HT1080 (cell line): ENCODE measurements at places on chromosomes 1 and 21. TPM values are rescaled to one million over a fixed set of nuclear protein-coding genes. Genes with fewer than 3 reads are reported as not detected.

DNA sequence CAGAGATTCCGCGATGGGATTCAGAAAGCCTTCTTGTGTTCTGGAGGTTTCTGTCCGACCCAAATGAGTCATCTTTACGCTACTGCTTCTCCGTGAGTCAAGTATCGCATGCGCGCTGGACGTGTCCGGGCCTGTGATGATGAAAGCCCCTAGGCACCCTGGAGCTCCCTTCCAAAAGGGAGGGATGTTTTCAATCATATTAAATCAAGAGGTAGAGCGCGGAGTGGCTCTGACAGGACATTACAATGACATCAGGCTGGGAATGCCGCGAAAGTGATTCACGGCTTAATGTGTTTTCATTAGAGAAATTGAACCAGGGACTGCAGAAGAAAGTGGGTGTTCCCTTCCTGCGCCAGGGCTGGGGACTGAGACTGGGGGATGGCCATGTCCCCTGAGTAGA lies 48.5 kb downstream of the AJAP1 start:
- peak; percentile 85 for DNase-seq

GRCh38 chr1:168591641-168592250 lies 15.3 kb downstream of the XCL1 start:
- DNase-seq = no peak

GRCh38 chr21:22609802-22610201 lies 1611.6 kb downstream of the NCAM2 start:
- no peak for DNase-seq

- DNase-seq = peak; percentile 24
These were observed 160.0 kb downstream of the PDE4B start for GRCh38 chr1:65952696-65953095.

- peak; percentile 94 for DNase-seq
These were observed 79.0 kb downstream of the RASAL2 start for GRCh38 chr1:178172939-178173338.

DNA sequence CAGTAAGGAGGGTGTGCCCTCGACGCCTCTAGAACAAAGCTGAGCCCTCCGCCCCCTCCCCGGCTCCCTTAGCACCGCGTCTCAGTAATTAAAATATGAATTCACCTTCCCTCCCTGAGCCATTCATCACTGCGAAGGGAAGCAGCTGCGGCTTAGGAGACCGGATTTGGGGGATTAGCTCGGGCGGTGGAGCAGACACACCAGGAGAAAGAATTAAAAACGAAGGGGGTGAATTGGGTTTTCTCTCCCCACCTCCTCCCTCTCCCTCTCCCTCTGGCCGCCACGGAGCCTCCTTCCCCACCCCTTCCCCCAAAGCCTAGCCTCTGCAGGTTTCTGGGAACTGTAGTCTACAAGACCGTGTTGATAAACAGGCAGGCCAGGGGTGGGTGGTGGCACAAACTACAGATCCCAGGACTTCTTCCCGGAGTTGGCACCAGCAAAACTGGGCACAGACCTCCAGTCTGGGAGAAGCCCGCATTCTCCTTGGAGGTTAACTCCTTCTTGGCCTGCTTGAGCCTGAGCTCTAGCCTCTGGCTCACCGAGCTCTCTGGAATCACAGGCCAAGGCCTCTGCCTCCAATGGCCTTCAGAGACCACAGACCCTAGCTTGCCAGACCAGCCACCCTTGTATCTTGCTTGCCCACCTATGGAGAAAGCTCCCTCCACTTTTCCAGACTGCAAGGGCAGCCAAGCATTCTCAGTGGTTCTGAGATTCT lies 10.8 kb downstream of the BLACAT1 start:
- DNase-seq = peak; percentile 24

GRCh38 chr21:35906586-35906985 lies 153.7 kb downstream of the SETD4 start:
- no peak for DNase-seq

- DNase-seq = no peak
These were observed 57.6 kb downstream of the DNM3 start for GRCh38 chr1:171898941-171899340.

DNA sequence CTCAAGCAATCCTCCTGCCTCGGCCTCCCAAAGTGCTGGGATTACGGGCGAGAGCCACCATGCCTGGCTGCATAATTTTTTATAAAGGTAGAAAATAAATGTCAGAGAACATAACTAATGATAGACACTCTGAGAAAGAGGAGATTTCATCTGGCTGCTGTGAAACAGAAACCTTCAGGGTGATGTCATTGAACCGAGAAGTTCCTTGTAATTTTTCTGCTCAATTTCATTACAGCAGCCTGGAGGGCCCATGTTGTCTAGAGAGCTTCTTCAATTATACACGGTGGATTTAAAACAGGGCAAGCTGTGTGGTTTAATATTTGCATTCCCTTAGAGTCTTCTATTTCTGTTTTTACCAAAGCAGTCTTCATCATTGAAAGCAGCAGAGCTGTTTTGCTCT lies 64.3 kb upstream of the MORC3 start:
- DNase-seq = no peak

DNA sequence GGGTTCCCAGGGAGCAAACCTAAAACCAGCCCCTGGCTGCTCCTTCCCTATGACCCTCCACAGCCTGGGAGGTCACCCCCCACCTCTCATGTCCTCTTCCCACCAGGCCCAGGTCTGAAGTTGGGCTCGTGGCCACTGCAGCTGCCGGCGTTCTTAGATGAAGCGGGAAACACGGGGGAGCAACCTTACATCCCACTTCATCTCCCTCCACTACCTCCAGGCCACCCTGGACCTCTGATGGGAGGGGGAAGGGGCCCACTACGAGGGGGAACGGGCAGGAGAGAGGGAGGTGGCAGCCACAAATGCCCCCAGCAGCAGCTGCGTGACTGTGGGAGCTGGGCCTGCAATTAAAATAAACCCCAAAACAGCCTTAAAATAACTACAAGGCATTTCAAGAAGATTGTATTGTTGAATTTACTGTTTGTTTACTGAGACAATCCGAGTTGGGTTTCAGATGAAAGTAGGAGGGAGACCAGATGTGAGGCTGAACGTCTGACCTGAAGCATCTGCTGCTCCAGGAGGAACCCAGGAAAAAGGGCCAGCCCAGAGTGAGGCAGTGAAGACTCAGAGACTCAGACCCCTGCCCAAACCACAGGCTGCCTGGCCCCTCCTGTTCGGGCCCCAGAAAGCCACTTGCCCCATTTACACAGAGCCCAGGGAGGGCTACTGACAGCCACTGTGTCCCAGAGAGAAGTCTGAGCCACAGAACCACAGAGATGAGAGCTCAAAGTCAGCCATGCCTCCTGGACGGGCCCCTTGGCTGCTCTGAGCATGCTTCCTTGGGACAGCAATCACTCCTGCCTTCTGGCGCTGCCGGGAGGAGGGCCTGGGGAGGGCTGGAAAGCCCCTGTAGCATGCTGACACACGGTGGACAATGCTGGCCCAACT lies 59.8 kb downstream of the GLIS1 start:
- DNase-seq = no peak

- DNase-seq = no peak
These were observed 3.5 kb downstream of the ABCB10 start for GRCh38 chr1:229554886-229555621.

GRCh38 chr1:207672522-207673130 lies 27.7 kb downstream of the CR1L start:
- no peak for DNase-seq

DNA sequence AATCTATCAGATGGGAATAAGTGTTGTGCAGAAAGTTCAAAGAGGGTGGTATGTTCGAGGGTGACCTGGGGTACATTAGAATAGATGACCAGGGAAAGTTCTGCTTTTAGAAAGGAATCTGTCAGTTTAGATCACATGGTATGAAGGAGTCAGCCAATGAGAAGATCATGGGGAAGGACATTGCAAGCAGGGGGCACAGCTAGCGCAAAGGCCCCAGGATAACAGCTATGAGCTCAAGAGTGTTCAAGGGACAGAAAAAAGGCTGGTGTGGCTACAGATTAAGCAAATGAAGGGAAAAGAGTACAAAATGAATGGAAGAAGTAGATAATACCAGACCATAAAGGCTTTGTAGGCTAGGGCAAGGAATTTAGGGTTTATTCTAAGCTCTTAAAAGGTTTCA lies 8.6 kb downstream of the LEPR start:
- DNase-seq = no peak

DNA sequence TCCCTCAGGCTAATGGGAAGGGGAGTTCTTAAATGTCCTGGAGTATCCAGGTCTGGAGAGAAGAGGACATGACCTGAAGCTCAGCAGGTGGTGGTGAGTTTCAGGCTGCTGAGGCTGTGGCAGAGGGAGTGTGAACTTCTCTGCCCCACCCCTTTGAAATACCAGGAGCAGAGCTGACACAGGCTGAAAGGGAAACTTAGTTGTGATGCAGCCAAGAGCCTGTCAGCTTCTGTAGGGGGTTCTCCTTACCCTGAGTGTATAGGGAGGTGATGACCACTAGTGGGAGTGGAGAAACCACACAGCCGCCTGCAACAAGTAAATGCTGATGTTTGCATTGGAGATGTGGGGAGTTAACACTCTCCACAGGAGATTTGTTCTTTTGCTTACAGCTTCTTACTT lies 152.3 kb downstream of the FCRL5 start:
- DNase-seq = peak; percentile 13

DNA sequence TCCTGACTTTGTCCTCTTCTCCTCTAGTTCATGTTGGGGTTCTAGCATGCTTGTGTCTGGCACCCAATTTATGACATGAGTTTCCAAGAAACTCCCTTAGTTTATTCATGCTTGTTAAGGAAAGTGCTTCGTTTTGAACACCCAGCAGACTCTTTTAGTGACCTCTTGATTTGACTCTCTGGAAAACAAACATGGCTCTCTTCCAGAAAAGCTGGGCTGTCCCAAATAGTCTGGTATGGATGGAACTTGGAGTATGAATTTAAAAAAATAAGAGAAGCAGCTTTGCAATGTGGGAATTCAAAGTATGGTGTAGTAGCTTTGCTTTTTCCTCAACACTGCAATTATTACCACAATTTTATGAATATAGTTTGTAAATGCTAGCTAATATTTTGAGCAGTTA lies 143.4 kb upstream of the C8B start:
- no peak for DNase-seq

DNA sequence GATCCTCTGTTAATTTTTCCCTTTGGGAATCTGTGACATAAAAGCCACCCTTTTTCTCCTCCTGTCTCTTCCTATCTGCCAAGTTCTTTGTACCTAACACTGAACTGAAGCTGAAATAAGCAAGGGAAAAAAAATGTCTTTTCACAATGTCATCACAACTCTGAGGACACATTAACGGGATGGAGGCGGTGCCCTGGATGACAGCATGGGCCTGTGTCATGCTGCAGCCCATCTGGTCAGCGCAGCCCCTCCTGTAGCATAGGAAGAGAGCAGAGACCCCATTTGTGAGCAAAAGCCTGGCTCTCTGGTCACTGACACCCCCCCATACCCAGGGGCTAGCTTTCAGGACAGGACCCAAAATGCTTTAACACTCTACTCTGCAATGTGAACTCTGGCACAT lies 22.5 kb downstream of the SYT2 start:
- DNase-seq = no peak

DNA sequence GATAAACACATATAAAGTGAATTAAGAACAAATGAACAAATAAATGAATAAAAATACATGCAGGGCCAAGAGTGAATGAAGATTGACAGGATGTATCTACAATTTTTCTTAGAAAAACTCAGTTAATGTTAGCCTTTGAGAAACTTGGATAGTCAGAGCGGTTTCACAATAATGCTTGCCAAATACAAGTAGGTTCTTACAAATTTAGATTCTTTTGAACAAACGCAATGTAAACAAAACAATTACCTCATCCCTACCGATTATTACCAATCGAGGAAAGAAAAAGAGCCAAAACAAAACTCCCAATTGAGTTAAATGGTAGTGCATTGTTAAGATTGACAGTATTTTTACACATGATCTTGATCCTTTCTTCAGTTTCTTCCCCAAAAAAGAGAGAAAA lies 176.9 kb upstream of the DEPDC1 start:
- DNase-seq = no peak

DNA sequence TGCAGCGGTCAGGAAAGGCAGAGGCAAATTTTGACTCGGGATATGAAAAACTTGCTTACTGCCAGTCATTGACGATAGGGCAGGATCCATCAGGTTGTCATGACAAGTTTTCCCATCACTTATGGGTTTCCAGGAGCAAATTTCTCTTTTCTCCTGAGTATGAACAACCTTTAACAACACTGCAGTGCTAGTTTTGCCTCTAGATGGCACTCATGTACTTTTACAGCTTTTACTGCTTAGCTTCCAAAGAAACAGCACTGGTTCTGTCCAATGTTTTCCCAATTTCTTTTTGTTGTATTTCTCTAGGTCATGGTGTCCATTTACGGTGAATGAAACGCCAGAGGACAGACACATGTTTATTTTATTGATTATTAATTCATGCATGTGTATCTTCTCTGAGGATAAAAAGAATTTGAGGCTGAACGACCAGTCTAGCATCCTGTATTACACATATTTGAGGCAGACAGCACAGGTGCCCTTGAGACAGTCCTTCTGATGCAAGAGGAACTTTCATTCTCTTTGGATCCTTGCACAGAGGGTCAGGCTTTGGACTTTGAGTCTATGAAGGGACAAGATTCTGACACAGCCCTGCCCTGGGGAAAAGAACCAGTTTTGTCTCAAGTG lies 112.3 kb upstream of the TRABD2B start:
- DNase-seq = peak; percentile 31

- peak; percentile 36 for DNase-seq
These were observed 49.1 kb upstream of the SERBP1 start for GRCh38 chr1:67479146-67479891.

- no peak for DNase-seq
These were observed 100.7 kb downstream of the PATJ start for GRCh38 chr1:61842863-61843514.

- DNase-seq = peak; percentile 68
These were observed 131.9 kb downstream of the CRB1 start for GRCh38 chr1:197399755-197400521.

GRCh38 chr1:171742577-171742922 lies 685 bp upstream of the VAMP4 start:
- DNase-seq = no peak

GRCh38 chr1:151968058-151968457 lies 25.6 kb downstream of the S100A10 start:
- DNase-seq = peak; percentile 71

KRTAP12-2 gene
- total RNA-seq = not detected in 2 replicates

TIPRL gene
- 48.9 and 53.0 TPM in 2 replicates for total RNA-seq

LAMC2 gene
- total RNA-seq = 55.4 and 58.8 TPM in 2 replicates

HSPB7 gene
- total RNA-seq = not detected in 2 replicates

OLFML3 gene
- 4.0 and 5.1 TPM in 2 replicates for total RNA-seq

ZSCAN20 gene
- total RNA-seq = 3.0 and 5.8 TPM in 2 replicates

KRTAP20-4 gene
- total RNA-seq = not detected in 2 replicates

KLF17 gene
- total RNA-seq = 0.23 and 0.74 TPM in 2 replicates

PBX1 gene
- total RNA-seq = 0.06 and 0.17 TPM in 2 replicates
